NCI-H1436 (cell line): ENCODE measurements at places on chromosomes 16 and 17.

DNA sequence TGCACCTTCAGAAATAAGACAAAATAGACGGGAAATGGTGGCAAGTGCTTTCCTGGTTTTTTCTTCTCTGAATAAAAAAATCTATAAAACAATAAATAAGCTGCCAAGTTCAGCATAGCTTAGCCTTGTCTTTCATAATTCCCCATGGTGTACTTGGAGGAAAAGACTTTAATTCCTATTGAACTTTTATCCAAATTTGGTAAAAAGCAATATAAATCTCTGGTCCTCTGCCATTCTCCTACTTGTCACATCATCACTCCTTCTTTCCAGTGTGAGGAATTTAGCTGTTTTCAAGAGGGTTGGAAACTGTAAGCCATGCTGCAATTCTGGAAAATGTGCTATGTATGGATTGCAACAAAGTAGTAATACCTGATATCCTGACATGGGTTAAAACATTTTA, 551.8 kb upstream of the KIF2B start:
- no peak for DNase-seq

- no peak for DNase-seq
These were observed 152.7 kb upstream of the NOL11 start for GRCh38 chr17:67565068-67565467.

DNA sequence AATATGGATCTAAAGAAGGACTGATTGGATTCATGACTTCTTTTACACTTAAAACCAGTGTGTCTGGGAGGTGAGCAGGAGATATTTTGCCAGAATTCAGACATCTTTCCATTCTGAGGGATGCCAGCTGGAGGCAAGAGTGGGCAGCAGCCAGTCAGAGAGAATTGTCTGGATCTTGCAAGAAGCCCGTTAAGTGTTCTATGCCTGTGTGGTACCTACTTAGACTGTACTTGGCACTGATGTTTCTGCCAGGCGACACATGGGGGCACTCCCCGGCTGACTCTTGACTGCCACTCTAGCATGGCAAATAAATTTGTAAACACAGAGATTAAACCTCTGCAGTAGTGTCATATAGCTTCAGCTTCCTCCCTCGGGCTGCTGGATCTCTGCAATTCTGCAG, 247.7 kb downstream of the UTP18 start:
- no peak for DNase-seq

DNA sequence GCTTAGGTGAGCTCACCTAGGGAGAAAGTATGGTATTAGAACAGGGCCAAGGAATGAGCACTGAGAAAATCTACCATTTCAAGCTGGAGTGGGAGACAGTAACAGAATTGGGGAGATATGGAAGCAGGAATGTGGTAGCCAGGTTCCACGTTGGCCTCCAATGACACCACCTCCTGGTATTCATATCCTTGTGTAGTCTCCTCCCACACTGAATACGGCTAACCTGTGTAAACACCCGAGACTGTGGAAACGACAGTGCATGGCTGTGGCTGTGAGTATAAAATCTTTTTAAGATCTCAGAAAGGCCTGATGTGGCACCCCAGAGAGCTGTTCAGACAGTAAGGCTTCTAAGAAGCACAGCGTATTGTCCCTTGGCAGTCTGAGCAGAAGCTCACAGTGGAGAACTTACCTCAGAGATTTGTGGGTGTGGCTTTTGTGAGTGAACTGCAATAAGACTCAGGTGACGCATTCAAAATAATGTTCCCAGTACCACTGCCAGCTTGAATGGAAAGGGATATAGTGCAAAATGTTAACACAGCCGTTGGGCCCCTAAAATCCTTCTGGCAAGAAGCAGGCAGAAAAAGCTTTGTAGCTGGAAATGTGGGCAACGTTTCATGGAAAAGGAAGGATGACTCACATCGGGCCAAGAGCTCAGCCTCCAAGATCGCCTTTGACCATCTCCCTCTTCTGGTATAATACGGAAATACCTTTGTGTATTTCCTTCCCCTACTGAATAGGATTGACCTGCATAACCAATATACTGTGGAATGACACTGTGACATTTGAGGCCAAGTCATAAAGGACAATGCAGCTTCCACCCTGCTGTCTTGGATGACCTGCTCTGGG, 14.4 kb downstream of the SDR42E1 start:
- DNase-seq = no peak
